ENCODE measurements at places on chromosomes 7 and 10. TPM values are rescaled to one million over a fixed set of nuclear protein-coding genes. Genes with fewer than 3 reads are reported as not detected.

DNA sequence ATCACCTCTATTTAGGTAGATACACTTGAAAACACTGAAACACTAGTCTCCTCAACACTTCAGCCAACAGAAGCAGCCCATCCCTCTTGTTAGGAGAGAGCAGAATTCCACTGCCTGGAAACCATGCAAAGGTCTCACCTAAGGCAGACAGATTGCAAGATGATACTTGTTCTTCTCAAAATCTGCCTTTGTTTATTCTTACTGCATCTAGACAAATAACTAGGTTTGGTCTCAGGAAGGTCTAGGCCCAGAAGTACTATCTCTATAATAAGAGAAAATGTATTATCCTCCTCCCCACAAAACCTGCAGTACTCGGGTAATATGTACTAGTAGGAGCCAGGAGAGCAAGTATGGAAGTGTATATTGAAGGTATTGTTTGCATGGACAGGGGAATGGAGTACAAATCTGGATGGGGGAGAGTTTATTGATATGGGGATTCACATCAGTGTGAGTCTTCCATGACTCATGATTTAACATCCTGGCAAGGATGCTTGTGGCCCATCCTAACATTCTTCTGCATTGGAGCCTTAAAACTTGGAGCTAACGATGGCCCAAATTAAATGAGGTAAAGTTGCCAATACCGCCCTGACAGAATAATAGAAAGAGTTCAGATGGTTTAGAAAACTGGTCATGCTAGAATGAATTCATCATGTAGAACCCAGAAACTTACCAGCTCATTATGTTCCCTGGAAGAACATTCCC is 109.2 kb downstream of the EPC1 start:
- no peak for DNase-seq

GRCh38 chr10:30840395-30841050 is 191.1 kb downstream of the ZNF438 start:
- DNase-seq: no peak

- DNase-seq: no peak
These were observed 15.3 kb downstream of the TPK1 start for GRCh38 chr7:144820552-144820951.

The SVIL gene
- total RNA-seq: 117 TPM

- DNase-seq: no peak
These were observed 13.5 kb upstream of the VDAC2 start for GRCh38 chr10:75197066-75197465.
